ENCODE measurements at places on chromosomes 12 and 14. TPM values are rescaled to one million over a fixed set of nuclear protein-coding genes. Genes with fewer than 3 reads are reported as not detected.

DNA sequence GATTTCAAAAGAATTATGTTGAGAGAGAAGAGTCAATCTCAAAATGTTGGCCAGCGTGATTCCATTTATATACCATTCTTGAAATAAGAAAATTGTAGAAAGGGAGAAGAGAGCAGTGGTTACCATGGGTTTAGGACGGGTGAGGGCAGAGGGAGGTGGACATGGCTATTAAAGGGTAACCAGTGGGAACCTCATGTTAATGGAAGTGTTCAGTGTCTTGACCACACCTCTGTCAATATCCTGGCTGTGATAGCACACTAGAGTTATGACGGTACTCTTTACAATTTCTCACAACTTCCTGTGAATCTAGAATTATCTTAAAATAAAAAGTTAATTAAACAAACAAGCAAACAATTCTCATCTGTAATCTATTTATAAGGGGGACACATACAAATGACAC, 821.2 kb downstream of the VRK1 start:
- H3K27me3 ChIP-seq: no peaks in the 10 kb centered on the region
- H3K36me3 ChIP-seq: no peaks in the 10 kb centered on the region
- no peaks in the 10 kb centered on the region for H3K4me1 ChIP-seq
- H3K4me3 ChIP-seq: no peak overlapping the region
- no peak overlapping the region for H3K27ac ChIP-seq

GRCh38 chr12:69130064-69130463, 109.3 kb upstream of the CPSF6 start:
- no peak for DNase-seq
- peaks cover 4% of the 10 kb centered on the region for H3K4me1 ChIP-seq
- H3K4me3 ChIP-seq: no peak overlapping the region
- H3K27me3 ChIP-seq: no peaks in the 10 kb centered on the region
- no peaks in the 10 kb centered on the region for H3K36me3 ChIP-seq
- H3K27ac ChIP-seq: no peak overlapping the region

DNA sequence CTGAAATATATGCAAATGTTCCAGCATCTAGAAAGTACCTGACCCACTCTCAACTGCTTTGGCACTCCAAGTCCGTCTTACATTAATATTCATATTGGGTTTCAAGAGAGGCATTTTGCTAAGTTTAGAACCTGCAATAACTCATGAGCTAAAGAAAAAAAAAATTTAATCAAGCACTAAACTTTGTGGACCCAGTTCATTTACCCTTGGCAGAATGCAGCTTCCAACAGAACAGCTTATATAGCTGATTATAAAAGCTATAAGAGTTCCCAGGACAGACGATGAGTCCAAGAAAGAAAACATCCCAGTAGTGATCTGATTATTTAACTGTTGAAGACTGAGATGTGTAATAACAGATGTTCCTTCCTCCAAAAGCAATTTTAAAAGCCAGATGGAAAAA, 592.0 kb downstream of the KCNH5 start:
- no peaks in the 10 kb centered on the region for H3K36me3 ChIP-seq
- no peak overlapping the region for H3K27ac ChIP-seq

GRCh38 chr14:55341781-55342180, 69.8 kb downstream of the ATG14 start:
- no peak overlapping the region for H3K27ac ChIP-seq
- peaks cover 14% of the 10 kb centered on the region for H3K4me1 ChIP-seq
- no peaks in the 10 kb centered on the region for H3K27me3 ChIP-seq
- H3K36me3 ChIP-seq: no peaks in the 10 kb centered on the region
- no peak overlapping the region for H3K4me3 ChIP-seq

DNA sequence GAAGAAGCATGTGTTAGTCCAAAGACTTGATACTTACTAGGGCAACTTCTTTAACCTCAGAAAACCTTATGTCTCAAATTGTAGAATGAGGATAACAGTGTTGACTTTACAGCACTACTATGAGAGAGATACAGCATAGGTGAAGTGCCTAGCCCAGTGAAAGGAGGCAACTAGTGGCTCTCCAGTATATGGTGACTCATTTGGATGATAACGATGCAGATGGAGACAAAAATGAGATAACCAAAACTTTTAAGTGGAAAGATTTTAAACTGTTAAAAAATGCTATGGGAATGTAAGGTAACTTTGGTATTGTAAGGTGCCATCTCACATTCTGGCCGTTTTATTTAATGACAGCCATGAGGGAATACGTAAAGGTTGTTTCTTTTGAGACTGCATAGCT, 2.7 kb downstream of the PHC1 start:
- no peak overlapping the region for H3K4me3 ChIP-seq
- H3K4me1 ChIP-seq: peaks cover 8% of the 10 kb centered on the region
- DNase-seq: no peak
- H3K27ac ChIP-seq: no peak overlapping the region

GRCh38 chr12:62379026-62379722, 87.5 kb upstream of the MON2 start:
- H3K27ac ChIP-seq: no peak overlapping the region
- H3K4me1 ChIP-seq: no peaks in the 10 kb centered on the region
- no peaks in the 10 kb centered on the region for H3K27me3 ChIP-seq
- peaks cover 27% of the 10 kb centered on the region for H3K36me3 ChIP-seq
- no peak for DNase-seq

- H3K36me3 ChIP-seq: no peaks in the 10 kb centered on the region
- peaks cover 36% of the 10 kb centered on the region for H3K4me1 ChIP-seq
- H3K27ac ChIP-seq: no peak overlapping the region
- DNase-seq: no peak
- no peaks in the 10 kb centered on the region for H3K27me3 ChIP-seq
These were observed 6.6 kb downstream of the NCKAP5L start for GRCh38 chr12:49821373-49822287.

GRCh38 chr14:105492031-105492970, 1.3 kb downstream of the TEDC1 start:
- peak overlapping the region; percentile 99 for H3K27ac ChIP-seq
- H3K4me1 ChIP-seq: peaks cover 26% of the 10 kb centered on the region
- DNase-seq: peak; percentile 62
- H3K4me3 ChIP-seq: peak overlapping the region; percentile 83
- no peaks in the 10 kb centered on the region for H3K36me3 ChIP-seq

DNA sequence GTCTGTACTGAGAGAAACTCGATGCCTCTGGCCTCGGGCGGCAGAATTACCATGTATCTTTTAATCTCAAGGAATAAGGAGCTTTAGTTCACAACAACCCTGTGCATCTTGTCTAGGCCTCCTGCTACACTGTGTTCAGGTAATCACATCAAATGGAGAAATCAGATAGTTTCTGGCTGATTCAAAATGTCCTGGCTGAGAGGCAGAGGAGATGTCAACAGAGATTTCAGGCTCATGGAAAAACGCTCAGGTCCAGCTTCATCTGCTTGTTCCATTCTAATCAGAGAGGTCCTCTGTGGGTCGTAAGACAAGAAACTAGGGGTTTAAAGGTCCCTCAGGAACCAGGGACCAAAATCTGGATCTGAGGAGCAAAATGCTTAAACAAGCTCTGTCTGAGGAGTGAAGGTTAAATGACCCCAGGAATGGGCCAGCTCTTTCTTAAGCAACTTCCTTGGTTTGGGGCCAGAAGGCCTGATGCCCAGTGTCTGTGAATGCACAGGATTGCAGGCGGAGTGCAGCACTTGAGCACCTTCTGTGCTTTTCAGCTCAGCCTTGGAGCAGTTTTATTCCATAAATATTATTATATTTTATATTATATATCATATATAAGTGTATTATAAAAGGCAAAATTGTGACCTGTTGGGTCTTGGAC, 170.2 kb upstream of the PRICKLE1 start:
- H3K4me1 ChIP-seq: peaks cover 10% of the 10 kb centered on the region
- no peaks in the 10 kb centered on the region for H3K36me3 ChIP-seq
- no peak overlapping the region for H3K4me3 ChIP-seq

DNA sequence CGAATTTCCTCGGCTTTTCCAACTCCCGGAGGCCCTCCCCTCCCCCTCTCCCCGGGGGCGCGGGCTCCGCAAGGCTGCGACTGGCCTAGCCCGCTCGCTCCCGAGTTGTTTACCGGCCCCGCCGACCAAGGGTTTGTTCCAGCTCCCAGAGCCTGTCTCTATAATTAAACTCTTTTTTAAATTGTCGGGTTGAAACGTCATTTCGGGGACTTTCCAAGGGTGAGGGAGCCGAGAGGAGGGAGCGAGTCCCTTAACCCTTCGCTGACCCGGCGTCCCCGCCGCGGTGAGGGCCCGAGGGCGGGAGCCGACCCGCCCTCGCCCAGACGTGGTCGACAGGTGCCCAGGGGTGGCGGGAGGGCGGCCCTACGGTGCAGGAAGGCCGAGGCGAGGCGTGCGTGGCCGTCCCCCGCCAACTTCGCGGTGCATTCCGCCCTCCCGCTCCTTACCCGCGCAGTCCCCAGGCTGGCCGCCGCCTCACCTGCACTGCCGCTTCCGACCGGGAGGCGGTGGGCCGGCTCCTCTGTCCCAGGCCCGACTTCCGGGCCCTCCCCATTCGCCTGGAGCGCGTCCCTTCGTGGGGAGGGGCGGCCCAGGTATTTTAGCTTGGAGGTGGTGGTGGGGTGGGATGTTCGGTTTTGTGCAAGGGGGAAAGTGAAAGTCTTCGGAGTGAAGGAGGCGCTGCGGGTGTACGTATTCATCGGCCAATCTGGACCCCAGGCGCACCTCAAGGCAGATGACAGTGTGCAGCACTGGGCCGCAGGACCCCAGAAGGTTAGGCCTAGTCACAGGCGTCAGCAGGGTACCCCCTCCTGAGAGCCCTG, 2.9 kb upstream of the ZFP36L1 start:
- H3K27ac ChIP-seq: peak overlapping the region; percentile 100
- no peaks in the 10 kb centered on the region for H3K27me3 ChIP-seq
- H3K4me1 ChIP-seq: peaks cover 15% of the 10 kb centered on the region
- peak; percentile 88 for DNase-seq

DNA sequence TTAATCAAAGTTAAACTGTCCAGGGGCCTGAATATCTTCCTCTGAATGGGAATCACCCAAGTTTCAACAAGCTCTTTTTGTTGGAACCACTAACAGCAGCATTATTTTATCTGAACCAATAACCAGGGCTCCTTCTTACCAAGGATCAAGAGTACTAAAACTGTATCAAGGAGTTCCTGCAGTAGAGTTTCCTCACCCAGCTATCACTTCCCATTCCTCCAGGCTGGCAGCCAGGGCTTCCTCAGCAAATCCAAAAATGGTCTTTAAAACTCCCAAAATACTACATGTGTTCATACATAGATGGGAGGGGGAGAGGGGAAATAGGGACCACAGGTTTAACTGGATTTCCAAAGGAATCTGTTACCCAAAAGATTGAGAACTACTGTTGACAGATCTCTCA, 10.5 kb downstream of the FMNL3 start:
- H3K27ac ChIP-seq: no peak overlapping the region
- H3K36me3 ChIP-seq: no peaks in the 10 kb centered on the region
- no peak for DNase-seq
- H3K4me3 ChIP-seq: no peak overlapping the region

GRCh38 chr12:120132054-120132836, 15.7 kb upstream of the RAB35 start:
- peaks cover 5% of the 10 kb centered on the region for H3K4me1 ChIP-seq
- no peak overlapping the region for H3K4me3 ChIP-seq
- no peak overlapping the region for H3K27ac ChIP-seq
- H3K27me3 ChIP-seq: no peaks in the 10 kb centered on the region
- no peak for DNase-seq

DNA sequence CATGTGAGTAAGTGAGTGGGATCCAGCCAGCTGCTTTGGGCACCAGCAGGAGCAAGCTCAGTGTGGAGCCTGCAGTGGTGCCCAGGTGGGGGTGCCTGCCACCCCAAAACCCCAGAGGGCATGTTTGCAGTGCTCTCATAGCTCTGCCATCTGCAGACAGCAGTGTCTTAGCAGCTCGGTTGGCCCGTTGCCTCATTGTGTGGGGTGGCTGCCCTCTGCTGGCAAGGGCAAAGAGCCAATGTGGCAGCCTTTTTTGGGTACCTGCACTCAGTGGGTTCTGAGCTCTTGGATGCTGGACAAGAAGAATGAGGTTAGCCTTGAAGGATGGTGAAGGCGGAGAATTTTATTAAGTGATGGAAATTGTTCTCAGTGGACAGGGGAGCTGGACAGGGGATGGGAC, 52.3 kb downstream of the NEUROD4 start:
- no peaks in the 10 kb centered on the region for H3K4me1 ChIP-seq
- peaks cover 7% of the 10 kb centered on the region for H3K27me3 ChIP-seq
- H3K27ac ChIP-seq: no peak overlapping the region
- peak; percentile 69 for DNase-seq

- peaks cover 2% of the 10 kb centered on the region for H3K4me1 ChIP-seq
- no peaks in the 10 kb centered on the region for H3K36me3 ChIP-seq
- no peak overlapping the region for H3K4me3 ChIP-seq
- H3K27me3 ChIP-seq: no peaks in the 10 kb centered on the region
- no peak overlapping the region for H3K27ac ChIP-seq
- no peak for DNase-seq
These were observed 337.3 kb downstream of the CACNA1C start for GRCh38 chr12:2390133-2390532.

DNA sequence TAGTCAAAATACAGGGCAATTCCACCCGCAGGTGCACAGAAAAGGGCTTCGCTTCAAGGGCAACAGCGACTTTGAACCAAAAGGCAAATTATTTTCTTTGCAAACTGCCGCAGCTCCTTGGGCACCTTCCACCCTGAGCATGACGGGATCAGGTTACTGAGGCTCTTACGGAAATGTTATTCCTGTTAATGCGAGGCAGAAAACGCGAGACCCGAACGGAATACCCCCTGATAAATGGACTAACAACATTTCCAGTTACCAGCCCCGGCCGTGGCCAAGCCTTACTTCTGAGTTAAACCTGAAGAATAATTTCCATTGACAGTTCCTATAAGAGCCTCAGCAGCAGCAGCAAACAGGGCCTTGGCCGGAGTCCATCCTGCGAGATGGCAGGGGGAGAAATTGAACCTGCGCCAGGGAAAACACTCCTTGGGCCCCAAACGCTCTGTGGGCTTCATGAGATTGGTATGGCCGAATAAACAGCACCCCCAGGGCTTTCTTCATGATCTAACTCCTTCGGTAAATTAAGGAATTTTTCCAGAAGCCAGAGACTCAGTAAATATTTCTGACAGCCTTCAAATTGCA, 70.0 kb upstream of the DICER1 start:
- H3K36me3 ChIP-seq: no peaks in the 10 kb centered on the region
- no peak overlapping the region for H3K4me3 ChIP-seq
- no peak for DNase-seq
- no peak overlapping the region for H3K27ac ChIP-seq
- H3K27me3 ChIP-seq: no peaks in the 10 kb centered on the region
- peaks cover 7% of the 10 kb centered on the region for H3K4me1 ChIP-seq

- H3K27ac ChIP-seq: no peak overlapping the region
- no peaks in the 10 kb centered on the region for H3K27me3 ChIP-seq
- no peak for DNase-seq
- no peaks in the 10 kb centered on the region for H3K36me3 ChIP-seq
- H3K4me3 ChIP-seq: no peak overlapping the region
- no peaks in the 10 kb centered on the region for H3K4me1 ChIP-seq
These were observed 896.4 kb downstream of the BCL11B start for GRCh38 chr14:98375566-98375965.

FNTB gene
- total RNA-seq: 14.0 TPM

BCL11B gene
- total RNA-seq: 2.3 TPM

POTEG gene
- total RNA-seq: not detected

SLC25A21 gene
- total RNA-seq: 0.38 TPM
